Stimulated activated CD4-positive, alpha-beta T cell treated with anti-CD3 and anti-CD28 coated beads, Interleukin-4, amount 100 ng/mL, for 4 hours (primary cell): ENCODE measurements at places on chromosomes 2 and 18.

- DNase-seq, result no peak
Measured at GRCh38 chr18:77042583-77042982, 90.0 kb downstream of the MBP start.

DNA sequence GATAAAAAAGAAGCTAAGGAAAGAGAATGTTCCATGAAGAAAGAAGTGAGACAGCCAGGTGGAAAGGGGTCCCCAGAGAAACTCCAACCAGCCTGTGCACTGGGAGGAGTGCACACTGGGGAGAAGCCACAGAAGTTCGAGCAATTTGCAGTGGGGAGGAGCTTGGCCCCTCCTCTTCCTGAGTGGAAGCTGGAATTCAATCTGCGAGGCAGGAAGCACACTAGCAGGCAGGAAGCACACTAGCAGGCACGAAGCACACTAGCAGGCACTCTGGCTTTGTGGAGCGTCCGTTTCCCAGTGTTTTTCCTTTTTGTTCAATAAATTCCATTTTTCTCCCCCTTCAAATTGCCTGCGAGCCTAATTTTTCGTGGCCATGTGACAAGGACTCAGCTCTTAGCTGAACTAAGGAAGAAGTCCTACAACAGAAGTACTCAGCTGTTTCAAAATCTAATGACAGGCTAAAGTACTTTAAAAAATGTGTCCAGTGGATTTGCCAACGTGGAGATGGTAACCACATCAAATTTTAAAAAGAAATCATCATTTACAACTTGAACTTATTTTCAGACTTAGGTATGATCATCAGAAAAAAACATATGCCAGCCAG, 21.4 kb upstream of the SPIRE1 start:
- no peak for DNase-seq

DNA sequence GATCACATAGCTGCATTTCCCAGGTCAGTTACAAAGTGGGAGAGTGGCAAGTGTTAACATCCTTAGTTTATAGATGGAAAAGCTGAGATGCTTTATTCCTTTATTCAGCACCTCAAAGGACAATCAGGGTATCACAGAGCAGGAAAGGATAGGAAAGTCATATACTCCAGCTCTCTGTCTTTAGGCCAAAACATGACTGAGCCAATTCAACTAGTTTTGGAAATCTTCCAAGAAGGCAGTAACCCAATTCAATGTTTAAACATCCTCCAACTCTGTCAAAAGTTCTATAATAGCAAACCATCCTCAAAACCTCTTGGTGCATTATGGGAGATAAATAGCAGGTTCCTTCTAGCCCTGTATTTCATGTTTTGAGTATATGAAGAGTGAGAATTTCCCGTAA, 25.2 kb downstream of the CASP8 start:
- DNase-seq, result no peak

DNA sequence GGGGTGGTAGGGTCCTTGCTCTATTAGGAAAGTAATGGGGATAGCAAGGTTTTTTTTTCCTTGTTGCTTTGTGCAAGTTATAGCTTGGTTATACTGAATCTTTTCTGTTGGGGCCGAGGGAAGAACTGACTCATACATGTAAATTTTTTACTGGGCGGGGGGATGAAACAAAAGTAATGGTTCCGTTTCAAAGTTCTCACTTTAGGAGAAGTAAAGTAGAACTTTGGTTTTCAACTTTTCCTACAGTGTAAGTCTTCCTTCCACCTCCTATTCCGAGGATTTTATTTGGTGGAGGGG, 1.1 kb downstream of the AFTPH start:
- peak; percentile 47 for DNase-seq

- DNase-seq, result no peak
Measured at GRCh38 chr18:25306671-25307070, 45.3 kb downstream of the ZNF521 start.

- DNase-seq, result no peak
Measured at GRCh38 chr2:19114126-19114525, 244.3 kb downstream of the OSR1 start.

DNA sequence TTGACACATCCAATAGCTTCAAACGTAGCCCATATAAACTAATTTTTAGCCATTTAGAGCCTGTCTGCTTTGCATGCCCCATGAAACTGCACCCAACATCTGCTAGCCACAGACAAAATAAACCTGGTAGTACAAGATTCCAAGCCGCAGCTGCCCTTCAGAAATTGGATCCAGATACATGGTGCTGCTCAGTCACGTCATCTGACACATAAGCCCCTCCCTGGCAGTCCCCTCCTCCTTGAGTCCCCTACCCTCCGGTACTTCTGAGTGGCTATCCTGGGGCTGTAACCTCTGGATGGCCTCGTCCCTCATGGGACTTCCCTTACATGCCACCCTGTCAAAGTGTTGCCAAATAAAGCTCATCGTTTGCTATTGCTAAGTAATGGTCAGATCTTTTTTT, 33.8 kb downstream of the PROC start:
- no peak for DNase-seq

- no peak for DNase-seq
Measured at GRCh38 chr2:171410101-171410500, 23.7 kb downstream of the METTL8 start.

DNA sequence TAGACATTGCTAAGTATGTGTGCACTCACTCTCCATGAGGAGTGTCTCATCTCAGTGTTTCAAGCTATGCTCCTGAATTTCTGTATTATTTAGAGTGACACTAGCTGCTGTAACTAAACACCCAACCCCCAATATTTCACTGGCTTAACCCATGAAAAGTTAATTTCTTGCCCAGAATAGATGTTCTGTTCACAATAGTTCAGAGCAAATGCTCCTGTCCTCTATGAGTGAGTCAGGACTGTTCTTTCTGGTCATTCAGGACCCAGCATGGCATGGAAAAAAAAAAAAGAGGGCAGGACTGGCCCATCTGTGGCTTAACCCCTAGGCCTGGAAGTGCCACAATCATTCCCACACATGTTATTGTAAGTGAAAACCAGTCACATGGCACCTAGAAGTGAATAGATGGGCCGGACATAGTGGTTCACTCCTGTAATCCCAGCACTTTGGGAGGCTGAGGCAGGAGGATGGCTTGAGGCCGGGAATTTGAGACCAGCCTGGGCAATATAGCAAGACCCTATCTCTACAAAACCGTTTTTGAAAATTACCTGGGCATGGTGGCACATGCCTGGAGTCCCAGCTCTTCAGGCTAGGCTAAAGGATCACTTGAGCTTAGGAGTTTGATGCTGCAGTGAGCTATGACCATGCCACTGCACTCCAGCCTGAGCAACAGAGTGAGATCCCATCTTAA, 663.6 kb downstream of the IRS1 start:
- DNase-seq, result no peak

GRCh38 chr2:160324917-160325316, 124.8 kb upstream of the ITGB6 start:
- no peak for DNase-seq

DNA sequence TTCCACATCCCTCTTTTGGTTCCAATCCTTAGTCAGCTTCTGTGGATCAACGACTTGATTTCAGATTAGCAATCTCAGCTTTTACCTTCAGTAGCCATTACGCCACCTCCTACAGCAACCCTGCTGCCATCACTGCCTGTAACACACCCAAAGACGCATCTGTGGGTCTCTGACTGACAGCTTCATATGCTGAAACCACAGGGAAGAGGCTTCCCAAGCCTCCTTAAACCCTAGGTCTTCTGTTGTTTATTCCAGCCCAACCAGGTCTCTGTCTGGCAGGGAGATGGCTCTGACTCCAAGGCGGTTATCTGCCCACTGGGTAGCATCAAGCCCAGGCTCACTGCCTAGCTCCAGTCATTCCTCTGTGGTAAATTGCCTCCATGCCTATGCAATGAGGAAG, 28.6 kb upstream of the TRIB2 start:
- DNase-seq, result no peak

DNA sequence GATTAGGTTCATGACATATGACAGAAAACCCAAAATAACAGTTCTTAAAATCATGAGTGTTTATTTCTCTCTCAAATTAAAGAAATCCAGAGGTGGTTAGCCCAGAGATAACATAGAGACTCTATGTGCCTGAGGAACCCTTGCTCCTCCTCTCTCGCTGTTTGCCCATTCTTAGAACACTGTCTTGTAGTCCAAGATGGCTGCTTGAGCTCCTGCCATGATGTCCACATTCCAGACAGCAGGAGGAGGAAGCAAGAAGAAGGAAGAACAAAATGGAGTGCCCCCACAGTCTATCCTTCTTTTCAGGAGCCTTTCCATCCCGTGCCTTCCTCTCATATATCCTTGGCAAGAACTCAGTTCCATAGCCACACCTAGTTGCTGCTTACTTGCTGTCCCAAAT, 13.9 kb upstream of the ST8SIA5 start:
- no peak for DNase-seq
